ENCODE measurements at places on chromosomes 16 and 17.

GRCh38 chr17:6462692-6463091, 18.4 kb downstream of the PIMREG start:
- no peak for DNase-seq

DNA sequence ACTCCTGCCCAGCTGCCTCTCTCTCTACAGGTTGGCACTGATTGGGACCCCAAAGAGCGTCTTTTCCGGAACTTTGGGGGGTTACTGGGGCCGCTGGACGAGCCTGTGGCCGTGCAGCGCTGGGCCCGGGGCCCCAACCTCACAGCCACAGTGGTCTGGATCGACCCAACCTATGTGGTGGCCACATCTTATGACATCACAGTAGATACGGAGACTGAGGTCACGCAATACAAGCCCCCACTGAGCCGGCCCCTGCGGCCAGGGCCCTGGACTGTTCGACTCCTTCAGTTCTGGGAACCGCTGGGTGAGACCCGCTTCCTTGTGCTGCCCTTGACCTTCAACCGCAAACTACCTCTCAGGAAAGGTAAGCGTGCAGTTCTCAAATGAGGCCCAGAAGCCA, 12.3 kb downstream of the XYLT2 start:
- DNase-seq = no peak

GRCh38 chr17:8745586-8746500, 1.2 kb upstream of the CCDC42 start:
- peak; percentile 85 for DNase-seq

GRCh38 chr17:60534010-60534555, 8.0 kb upstream of the APPBP2 start:
- DNase-seq = no peak

GRCh38 chr17:78184868-78185267, 2.0 kb downstream of the TK1 start:
- no peak for DNase-seq

DNA sequence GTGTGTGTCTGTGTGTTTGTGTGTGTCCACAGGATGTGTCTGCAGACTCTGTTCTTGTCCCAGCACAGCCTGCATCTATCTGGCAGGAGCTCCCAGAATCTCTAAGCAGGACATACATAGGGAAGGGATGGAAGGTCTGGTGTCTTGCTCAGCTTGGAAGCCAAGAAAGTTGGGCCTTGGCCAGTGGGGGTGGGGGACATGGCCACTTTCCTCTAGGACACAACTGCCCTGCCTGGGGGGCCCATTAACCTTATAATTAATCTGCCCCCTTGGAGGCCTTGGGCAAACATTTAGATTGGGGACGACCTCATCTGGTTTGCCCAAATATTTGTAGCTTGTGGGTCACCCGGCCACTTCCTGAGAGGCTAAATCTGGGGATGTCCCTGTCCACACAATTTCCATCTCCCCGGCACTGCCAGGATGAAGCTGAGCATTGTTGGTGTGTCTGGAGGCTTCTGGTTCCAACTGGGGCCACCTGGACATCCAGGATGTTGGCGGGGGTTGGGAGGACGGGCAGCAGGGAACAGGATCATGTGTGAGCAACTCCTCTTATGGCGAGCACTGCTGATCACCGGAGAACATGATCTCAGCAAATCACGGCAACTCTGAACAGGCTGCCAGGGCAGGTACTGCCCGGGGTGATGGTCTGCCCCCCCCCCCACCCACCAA, 17.2 kb upstream of the FOXF1 start:
- DNase-seq = no peak

DNA sequence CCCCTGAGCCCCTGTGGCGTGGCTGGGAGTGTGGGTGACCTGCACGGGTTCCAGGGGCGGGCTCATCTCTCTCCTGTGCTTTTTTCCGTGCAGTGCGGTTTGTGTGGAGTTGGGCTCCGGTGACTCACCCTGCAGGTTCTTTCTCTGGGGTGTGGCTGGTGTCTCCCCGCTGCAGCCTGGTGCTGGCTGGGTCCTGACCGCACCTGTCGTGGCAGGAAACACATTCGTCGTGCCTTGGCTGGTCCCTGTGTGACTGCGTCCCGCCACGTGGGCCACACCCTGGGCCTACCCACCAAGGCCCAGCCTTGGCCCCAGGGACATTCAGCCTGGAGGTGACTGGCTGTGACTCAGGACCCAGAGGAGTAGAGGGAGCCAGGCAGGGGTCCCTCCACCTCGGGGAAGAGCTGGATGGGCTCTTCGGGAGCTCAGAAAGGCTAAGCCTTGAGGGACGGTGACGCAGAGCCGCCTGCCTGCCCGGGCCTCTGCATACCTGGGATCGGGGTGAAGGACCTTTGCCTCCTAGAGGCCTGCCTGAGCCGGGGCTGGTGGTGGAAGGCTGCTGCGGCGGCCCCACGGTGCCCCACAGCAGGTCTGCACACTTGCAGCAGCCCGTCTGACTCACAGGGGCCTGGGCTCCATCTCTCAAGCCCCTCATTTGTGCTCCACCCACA, 7.8 kb downstream of the TRAF7 start:
- DNase-seq = no peak

DNA sequence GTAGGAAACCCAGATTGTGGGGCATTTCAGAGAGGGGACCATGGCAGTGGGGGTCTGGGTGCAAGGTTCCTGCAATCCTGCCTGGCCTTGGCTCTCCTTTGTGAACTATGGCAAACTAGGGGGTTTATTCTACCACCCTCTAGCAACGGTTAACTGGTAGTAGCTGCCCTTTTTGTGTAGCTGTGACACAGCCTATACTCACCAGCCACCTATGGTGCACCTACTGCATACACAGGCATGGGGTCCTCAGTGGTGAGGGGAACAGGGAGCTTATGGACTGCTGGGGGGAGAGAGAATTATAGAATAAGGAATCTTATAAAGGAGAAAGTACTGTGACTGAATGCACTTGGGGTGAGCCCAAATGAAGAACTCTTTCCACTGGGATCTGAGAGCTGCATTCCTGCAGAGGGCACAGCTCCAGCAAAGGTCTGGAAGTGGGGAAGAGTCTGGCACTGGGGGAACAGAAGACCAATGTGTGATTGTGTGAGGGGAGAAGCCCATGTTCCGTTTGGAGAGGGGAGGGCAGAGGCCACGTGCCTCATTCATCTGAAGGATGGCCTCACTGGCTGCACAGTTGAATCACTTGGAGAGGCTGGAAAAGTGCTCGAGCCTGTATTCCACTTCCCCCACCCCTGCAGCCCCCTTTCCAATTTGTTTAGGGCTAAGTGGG, 2.1 kb downstream of the MT1X start:
- no peak for DNase-seq

GRCh38 chr17:13476720-13477119, 125.0 kb downstream of the HS3ST3A1 start:
- peak; percentile 91 for DNase-seq

DNA sequence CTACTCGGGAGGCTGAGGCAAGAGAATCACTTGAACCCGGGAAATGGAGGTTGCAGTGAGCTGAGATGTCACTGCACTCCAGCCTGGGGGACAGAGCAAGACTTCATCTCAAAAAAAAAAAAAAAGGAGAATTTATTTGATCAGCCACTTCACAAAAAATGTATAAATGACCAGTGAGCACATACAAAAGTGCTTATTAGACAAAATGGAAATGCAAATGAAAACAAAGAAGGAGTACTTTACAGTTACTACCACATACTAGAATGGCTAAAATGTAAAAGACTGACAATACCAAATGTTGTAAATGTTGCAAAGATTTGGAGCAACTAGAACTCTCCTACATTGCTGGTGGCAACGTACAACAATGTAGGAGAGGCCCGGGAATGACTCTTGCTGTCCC, 241.8 kb upstream of the SOX9 start:
- no peak for DNase-seq

DNA sequence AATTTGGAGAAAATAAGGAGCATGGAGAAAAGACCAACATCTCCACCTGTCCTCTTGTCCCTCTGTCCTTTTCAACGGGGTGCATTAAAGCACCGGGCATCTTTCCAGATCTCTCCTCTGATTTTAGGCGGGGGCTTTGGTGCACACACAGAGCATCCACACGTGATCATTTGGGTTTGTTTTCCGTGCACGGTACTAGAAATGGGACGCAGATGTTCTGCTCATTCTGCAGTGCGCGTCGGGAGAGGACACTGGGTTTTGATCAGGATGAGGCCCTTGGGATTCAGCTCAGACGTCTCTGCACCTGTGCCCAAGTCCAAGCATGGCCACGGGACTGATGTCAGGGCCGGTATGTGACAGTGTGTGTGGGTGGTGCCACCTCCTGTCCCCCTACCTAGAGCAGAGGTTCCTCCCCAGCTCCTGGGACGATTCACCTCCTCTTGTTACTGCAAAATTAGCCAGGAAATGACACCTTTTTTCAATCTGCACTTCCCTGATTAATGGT, 31.9 kb downstream of the PDIA2 start:
- DNase-seq = no peak

DNA sequence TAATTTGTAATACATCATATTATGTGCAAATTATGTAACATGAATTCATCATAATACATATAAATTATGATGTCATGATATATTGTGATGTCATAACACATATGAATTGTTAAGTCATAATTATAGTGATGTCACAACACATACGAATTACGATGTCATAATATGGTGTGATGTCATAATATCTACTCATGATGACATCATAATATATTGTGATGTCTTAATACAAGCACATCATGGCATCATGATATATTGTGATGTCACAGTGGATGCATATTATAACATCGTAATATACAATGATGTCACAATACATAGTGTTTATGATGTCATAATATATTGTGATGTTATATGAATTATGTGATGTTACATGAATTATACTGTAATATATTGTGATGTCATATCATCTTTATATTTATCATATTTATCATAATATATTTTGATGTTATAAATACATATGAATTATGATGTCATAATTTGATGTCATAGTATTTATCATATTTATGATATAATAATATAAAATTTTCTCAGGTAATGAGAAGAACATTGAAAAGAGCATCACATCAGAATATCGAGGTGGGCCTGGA, 1793.0 kb downstream of the TP53TG3F start:
- peak; percentile 0 for DNase-seq

- DNase-seq = no peak
Measured at GRCh38 chr16:85473909-85474620, 139.1 kb upstream of the GSE1 start.

GRCh38 chr17:81218459-81218858, 4.3 kb downstream of the CEP131 start:
- DNase-seq = no peak

DNA sequence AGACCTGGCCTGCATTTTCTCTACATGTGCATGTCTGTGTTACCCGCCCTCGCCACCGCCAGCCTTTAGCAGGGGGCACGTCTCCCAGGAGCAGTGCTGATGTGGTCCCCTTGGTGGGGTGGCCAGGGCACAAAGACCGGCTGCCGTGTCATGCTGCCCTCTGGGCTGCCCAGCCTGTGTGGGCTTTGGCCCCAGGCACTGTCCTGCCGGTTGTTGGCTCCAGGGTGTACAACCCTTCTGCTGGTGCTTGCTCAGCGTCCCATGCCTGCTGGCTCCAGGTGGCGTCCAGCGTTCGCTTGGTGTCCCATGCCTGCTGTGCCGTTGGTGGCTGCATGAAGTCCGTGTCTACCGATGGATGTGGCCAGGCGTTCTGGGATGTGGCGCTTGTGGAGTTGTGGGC, 4.1 kb downstream of the BAIAP2 start:
- DNase-seq = no peak

- peak; percentile 95 for DNase-seq
Measured at GRCh38 chr16:85612801-85613603, at the start of gene GSE1. Gene GSE1 (plus strand): TSS chr16:85613322. CDS start chr16:85613392, 70 bp downstream.

- peak; percentile 1 for DNase-seq
Measured at GRCh38 chr17:3002538-3003295, 60.7 kb downstream of the OR1D5 start.

DNA sequence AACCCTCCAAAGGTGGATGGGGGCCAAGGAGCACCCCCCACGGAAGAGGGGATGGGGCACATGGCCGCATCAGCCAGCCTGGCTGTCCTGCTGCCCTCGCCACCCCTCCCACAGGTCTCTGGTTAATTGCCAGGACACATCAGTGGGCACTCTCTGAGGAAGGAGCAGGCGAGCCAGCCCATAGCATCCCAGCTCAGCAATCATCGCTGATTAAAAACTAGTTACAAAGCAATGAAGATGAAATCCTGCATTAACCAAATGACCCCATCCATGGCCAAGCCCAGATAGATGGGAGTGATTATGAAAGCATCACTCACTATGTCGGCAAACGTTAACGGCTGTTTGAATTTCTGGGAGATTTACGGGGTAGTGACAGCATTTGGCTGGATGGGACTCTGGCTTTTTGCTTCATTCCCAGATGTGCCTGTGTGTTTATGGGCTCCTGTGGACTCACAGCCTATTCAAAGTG, 45.3 kb downstream of the CCDC182 start:
- DNase-seq = no peak

GRCh38 chr17:49201481-49201927, 8.9 kb downstream of the GNGT2 start:
- DNase-seq = no peak

DNA sequence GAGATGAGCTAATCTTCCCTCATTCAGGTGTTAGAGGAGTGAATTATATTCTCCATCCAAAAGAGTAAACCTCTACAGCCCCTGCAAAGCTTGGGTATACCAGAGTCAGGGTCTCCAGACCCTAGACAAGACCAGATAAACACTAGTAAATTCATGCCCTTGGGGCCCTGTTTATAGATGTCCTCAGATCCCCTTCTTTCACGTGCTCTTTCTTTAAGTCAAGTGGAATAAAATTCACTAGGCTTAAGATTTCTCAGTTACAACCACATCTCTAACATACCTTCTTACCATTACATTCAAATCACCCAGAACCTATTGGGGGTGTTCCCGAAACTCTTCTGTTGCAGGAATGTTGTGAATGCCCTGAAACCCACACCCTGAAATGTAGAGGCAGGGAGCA, 2.2 kb upstream of the C17orf58 start:
- DNase-seq = no peak

GRCh38 chr16:14057878-14058382, 13.2 kb upstream of the MRTFB start:
- DNase-seq = no peak

GRCh38 chr17:60792250-60792898, 114.7 kb downstream of the BCAS3 start:
- DNase-seq = peak; percentile 27

GRCh38 chr16:87667443-87667842, 65.1 kb downstream of the JPH3 start:
- no peak for DNase-seq

DNA sequence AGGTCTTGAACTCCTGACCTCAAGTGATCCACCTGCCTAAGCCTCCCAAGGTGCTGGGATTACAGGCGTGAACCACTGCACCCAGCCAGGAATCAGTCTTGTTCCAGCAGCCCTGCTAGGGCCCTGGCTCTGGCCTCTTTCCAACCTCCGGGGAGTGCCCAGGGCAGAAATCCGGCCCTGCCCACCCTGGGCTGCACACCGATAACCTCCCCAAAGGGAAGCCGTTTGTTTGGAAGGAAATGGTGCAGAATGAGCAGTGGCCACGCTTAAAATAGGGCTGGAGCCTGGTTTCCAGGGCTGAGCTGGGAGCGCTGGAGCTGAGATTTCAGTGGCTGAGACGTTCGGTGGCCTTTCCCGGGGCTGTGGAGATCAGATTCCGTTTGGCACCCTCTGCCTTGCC, 17.8 kb upstream of the EMP2 start:
- DNase-seq = no peak

GRCh38 chr17:80931421-80932265, 60.0 kb upstream of the CHMP6 start:
- no peak for DNase-seq
